ENCODE measurements at places on chromosomes 7 and 10.

GRCh38 chr10:17460756-17461155 is 6.4 kb upstream of the ST8SIA6 start:
- DNase-seq: no peak

DNA sequence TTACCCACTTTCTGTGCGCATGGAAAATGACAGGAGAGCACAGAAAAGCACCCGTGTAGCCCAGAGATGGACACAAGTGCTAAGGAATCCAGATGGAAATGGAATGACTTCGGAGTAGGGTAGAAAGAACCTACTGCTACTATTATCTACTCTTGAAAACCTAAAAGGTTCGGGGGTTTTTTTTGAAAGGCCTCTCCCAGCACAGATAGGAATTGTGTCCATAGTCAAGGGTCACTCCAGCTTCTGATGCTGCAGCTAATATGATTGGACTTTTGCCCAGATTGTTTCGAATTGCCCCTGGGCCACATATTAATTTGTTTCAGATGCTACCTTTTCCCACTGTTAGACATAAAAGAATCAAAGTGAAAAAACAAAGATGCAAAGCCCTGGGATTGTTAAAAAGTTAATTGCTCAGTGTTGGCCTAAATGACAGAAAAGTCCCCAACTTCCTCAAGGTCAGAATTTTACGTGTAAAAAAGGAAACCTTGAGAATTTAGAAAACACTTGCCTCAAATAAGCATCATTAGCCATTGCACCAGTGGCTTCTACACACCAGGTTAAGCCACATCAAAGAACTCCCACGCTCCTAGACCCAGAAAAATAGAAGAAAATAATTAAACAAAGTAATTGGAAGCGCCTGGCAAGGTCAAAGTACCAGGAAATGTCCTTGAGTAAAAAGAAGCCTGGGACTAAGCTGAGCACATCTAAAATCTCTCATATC is 40.8 kb upstream of the INSIG1 start:
- no peak for DNase-seq

DNA sequence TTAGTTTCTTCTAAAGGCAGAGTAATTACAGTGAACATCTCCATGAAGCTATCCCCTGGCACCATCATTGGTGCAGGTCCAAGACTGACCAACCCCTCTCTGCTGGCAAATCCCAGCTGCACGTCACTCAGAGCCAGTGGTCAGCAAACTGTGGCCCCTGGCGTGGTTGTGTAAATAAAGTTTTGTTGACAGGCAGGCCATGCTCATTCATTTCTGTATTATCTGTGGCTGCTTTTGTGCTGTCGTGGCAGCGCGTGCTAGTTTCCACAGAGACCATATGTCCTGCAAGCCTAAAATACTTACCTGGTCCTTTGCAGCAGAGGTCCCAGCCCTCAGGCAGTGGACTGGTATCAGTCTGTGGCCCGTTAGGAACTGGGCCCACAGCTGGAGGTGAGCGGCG is 117.6 kb upstream of the NPS start:
- no peak for DNase-seq

GRCh38 chr10:3701491-3701890 is 83.5 kb downstream of the KLF6 start:
- DNase-seq: no peak

DNA sequence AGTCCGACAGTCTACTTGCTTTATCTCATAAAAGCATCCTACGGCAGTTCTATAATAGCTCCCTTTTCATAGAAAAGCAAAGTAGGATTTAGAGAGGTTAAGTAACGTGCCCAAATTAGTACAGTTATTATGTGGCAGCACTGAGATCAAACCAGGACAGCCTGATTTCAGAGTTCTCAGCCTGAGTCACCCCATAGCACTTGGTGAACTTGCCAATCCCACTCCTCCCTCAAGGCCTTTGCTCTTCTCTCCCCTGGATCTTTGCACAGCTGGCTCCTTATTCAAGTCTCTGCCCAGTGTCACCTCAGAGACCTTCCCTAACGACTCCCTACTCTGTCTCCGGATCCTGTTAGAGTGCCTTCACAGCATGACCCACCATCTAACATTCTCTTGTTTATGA is 438.0 kb upstream of the NFE2L3 start:
- no peak for DNase-seq

GRCh38 chr10:117541909-117542705 is 439 bp upstream of the EMX2 start:
- peak; percentile 84 for DNase-seq

All from right renal cortex interstitium (tissue), 3 donors.